Panc1 (cell line): ENCODE measurements at places on chromosomes 4 and X. TPM values are rescaled to one million over a fixed set of nuclear protein-coding genes. Genes with fewer than 3 reads are reported as not detected.

GRCh38 chr4:82268050-82268825 is 105.6 kb downstream of the HNRNPD start:
- peak; percentile 35 for DNase-seq

GRCh38 chr4:7467471-7467870 is 32.7 kb upstream of the PSAPL1 start:
- no peak for DNase-seq

DNA sequence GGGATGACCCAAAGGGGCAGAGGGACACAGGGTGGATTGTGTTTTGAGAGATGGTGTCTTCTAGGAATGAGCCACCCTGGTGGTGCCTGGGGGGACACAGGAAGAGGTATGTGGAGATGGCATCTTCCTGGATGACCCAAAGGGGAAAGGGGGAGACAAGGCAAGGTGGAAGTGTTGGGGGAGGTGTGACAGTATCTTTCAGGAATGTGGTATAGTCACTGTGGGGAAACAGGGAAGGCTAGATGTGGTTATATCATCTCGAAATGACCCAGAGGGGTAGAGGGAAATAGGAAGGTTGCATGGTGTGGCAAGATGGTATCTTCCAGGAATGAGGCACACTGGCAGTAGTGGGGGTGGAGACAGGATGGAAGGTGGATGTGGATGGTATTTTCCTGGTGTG is 62.9 kb downstream of the MAOA start:
- DNase-seq = no peak

GRCh38 chr4:130131536-130131935 is 1035.6 kb downstream of the C4orf33 start:
- no peak for DNase-seq

DNA sequence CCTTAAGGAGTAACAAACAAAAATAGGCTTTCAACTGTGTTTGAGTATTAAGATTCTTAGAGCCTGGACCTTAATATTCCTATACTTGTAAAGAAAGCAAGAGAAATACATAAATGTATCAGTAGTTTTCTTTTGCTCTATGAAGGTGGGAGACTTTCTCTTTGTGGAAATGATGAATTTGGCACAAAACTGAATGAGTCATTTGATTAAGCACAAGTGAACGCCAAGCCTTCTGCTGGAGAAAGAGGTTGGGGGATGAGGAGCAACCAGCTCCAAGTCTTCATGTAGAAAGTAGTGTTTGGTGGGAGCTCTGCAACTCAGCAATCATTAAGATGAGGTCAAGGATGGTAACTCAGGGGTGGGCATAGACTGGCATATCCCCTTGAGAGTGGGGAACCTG is 49.6 kb downstream of the MEPE start:
- no peak for DNase-seq

- no peak for DNase-seq
These were observed 262.6 kb downstream of the STIM2 start for GRCh38 chr4:27123123-27123768.

- no peak for DNase-seq
These were observed 161.2 kb upstream of the AGTR2 start for GRCh38 chrX:116009346-116009745.

DNA sequence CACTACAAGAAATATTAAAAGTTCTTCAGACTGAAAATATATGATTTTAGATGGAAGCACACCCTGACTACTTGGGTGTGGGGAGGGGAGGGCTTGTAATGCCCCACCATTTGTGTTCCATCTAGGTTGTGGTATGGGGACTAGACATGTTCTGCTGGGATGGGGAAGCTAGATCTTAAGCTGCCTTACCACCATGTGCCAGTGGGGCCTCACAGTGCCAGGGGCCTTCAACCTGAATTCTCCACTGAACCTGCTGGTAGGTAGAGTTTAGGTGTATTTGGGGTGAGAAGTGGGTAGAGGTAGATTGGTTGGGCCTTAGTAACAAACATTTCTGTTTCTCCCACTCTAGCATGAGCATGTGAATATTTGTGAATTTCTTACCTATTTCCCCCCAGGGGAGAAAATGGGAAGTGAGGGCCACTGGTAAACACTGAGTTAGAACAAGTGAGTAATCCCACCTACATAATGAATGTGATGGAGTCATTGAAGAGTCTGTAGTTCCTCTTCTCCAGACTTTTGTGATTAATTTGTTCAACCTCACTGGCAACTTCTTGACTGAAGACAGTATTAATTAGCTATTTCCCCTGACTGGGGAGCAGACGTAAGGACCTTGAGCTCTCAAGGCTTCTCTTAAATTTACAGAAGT is 44.0 kb downstream of the BRCC3 start:
- DNase-seq = no peak

DNA sequence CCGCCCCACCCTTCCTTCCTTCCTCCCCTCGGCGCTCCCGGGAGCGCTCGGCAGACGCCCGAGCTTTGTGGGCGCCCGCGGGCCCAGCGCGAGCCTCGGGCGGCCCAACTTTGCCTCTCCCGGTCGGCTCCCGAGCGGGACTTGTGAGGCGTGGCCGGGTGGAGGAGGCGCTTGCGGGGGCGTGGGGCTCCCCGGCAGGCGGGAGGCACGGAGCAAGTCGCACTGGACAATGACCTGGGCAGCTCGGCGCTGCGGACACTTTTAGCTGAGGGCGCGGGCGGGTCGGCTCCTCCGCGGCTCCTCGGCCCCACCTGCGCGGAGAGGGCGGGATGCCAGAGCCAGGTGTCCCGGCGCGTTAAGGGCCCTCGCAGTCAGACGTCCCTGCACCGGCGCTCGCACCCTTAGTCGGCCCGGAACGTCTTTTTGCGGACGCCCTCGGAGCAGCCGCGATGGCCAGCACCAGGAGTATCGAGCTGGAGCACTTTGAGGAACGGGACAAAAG is 385 bp downstream of the DCLK2 start:
- DNase-seq = no peak

DNA sequence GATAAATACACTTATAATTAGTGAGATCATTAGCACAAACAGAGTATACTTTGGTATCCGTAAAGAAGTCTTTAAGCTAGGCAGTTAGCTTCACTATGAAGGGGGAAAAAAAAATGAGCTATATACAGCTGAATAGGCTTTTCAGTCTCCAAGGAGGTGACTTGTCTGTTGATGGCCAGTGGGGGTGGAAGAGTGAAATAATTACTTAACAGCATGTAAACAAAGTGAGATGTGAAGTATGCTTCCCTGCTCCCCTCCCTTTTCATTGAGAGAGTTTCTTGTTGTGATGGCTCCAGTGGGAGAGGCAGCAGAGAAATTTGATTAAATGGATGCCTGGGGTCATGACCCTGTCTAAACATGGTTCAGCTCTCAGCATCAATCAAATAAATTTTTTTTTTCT is 180.9 kb downstream of the DACH2 start:
- no peak for DNase-seq

GRCh38 chr4:72430050-72430449 is 139.0 kb downstream of the ADAMTS3 start:
- DNase-seq = no peak

- DNase-seq = no peak
These were observed 188.4 kb upstream of the ARX start for GRCh38 chrX:25204182-25204581.

GRCh38 chr4:82890528-82890900 is 439 bp downstream of the SEC31A start:
- no peak for DNase-seq

DNA sequence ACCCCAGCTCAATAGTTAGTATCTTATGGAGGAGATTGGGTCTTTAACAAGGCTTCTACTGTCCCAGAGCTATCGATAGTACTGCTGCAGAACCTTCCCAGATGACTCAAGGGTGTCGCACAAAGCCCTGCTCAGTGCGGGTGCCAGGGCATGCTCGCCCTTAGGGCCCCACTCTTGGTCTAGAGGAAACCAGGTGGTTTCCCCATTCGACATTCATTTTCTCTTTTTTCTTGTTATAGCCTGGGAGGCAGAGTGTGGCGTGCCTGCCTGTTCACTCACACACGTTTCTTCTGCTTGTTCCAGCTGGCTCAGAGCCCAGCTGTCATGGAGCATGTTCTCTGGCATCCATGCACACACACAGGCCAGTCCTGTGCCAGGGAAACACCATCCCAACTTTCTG is 144.5 kb downstream of the SMIM20 start:
- DNase-seq = no peak

DNA sequence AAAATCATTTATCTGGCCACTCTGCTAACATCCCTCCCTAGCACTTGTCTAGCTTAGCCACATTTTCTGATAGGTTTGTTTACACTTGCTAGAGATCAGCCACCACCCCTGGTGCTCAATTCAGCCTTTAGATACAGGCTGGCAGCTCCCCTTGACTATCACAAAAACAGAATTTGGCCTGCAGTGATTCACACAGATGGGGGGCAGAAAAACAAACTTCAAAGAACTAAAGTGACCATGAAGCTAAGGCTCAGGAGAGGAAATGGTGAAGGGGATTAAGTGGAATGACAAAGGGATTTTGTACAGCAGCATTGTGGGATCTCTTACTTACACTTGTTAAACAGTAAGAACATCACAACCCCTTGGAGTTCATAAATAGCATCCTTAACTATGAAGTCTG is 1718.0 kb upstream of the PCDH7 start:
- DNase-seq = no peak

DNA sequence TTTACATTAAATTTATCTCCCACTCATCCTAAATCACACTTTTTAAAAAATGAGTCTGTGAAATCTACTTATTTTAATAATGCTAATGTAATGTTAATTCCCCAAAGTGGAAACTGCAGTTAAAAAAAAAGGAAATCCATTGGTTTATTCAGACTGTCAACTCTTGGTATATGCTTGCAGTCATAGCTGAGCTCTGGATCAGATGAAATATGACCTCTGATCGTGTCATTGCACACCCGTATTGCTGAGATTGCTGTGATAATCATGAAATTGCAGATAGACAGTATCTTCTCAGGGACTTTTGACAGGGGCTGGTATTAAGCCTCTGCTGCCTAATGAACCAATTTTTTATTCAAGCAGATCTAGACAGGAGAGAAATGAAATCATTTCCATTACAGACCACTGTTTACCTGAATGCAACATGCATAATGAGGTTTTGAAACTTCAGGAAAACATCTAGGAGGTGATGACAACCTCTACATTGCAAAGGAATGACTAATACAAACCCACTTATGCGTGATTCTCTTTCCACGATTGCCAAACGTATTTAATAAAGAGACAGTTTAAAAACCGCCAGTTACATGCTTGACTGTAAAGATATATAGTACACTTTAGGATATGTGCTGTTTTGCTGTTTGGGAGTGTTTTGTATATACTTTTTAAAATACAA is 138.3 kb upstream of the PUDP start:
- no peak for DNase-seq

GRCh38 chr4:54384563-54384962 is 155.5 kb downstream of the PDGFRA start:
- DNase-seq = no peak

GRCh38 chrX:54087661-54088060 is 43.4 kb upstream of the PHF8 start:
- no peak for DNase-seq

- DNase-seq = no peak
These were observed 96.0 kb upstream of the LEF1 start for GRCh38 chr4:108264693-108265092.

GRCh38 chr4:122481766-122482405 is 25.4 kb upstream of the IL2 start:
- DNase-seq = no peak

Gene MAMLD1
- 2.1 TPM for total RNA-seq

Gene GRID2
- total RNA-seq = 0.08 TPM

Gene WDR44
- 22.3 TPM for total RNA-seq

Gene GTPBP6
- 37.4 TPM for total RNA-seq
